ENCODE measurements at places on chromosomes 7 and 10.

- no peak for DNase-seq
Measured at GRCh38 chr7:101140746-101141382, 13.4 kb upstream of the AP1S1 start.

- no peak for DNase-seq
Measured at GRCh38 chr10:1687623-1688150, 49.6 kb downstream of the ADARB2 start.

- no peak for DNase-seq
Measured at GRCh38 chr10:99682032-99682431, 22.7 kb downstream of the ENTPD7 start.

DNA sequence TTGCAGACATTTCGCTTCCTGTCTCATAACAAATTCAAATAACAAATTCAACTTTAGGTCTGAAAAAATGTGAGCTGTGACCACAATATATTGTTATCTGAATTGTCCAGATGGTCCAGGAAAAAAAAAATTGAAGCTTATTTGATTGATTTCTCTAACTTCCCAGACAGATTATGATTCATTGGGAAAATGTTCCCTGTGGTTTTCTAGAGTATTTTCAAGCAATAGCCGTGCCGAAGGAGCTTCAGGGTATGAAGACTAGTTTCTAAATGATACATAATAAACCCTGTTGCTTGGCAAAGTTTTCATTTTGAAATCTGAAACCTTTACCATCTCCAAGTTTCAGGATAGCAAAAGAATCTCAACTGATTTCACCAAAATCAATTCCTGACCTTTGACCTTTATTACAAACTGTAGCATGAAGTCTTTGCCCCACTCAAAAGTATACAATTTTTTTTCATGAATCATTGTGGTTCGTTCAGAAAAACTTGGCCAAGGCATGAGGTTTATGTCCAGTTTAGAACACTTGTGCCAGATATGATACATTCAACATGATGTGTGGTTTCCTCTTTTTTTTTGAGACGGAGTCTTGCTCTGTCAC is 109.9 kb downstream of the JCAD start:
- no peak for DNase-seq

DNA sequence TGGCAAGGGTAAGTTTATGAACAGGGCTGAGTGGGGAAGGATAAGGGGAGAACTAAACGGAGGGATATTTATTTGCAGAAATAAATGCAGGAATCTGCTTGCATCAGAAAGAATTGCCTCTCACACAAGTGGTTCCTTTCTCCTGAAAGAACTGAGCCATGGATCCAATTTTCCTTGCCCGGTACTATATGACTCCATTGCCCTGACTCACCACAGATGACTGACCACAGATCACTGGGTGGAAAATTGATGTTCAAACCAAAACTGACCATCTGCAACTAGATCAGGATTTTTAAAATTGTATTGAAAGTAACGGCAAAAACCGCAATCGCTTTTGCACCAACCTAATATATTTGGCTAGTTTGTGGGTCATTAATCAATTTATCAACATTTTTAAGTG is 6.2 kb upstream of the MACC1 start:
- no peak for DNase-seq

- DNase-seq: peak; percentile 38
Measured at GRCh38 chr10:46223064-46223480, 63.7 kb upstream of the ANTXRL start.

DNA sequence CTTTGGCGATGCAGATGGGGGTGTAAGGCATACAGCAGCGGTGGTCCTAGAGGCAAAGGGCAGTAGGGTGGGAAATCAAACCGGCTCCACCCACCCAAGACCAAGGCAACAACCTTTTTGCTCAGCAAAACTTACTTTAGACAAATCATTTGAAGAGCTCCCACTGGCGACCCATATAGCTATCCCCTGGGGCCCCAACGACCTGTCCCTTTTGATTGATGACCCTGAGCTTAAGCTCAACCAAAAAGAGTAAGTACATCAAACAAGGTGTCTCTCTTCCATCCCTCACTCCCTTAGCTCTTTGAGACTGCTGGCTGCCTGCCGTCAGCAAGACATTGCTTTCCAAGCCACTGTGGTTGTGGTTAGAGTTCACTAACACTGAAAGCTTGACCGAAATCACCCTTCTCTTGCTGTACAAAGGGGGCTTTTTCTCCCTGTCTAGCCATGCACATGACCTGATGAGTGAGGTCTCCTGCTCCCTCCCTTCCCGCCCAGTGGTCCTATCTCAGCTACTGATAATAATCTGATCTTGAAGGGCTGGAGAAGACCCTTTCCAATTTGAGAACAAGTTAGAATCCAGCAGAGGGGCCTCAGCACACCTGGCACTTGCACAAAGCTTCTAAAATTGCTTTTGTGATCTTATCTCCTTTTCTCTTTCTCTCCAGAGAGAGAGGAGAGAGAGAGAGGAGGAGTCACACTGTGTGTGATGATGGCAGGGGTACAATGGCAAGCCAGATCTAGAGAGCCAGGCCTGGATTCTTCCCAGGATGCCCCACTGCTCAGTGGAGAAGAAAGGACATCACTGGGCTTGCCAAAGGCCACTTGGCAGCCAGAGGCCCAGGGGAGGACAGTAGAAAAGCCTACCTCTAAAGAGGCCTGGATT is 42.2 kb downstream of the XPNPEP1 start:
- DNase-seq: no peak

DNA sequence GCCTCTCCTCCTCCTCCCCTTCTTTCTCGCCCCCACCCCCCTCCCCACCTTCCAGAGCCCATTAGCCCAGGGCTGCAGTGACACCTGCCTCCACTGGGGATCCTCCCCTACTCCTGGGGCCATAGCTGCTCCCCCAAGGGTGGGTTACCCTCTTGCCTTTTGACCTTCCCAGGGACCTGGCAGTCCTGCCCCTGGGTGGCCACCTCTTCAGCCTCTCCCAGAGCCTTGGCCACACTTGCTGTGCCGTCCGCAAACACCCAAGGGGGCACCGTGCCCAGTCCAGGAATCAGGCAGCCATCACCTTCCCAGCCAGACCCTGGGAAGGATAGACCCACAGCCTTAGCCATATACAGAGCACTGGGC is 19.8 kb upstream of the CLDN4 start:
- no peak for DNase-seq

DNA sequence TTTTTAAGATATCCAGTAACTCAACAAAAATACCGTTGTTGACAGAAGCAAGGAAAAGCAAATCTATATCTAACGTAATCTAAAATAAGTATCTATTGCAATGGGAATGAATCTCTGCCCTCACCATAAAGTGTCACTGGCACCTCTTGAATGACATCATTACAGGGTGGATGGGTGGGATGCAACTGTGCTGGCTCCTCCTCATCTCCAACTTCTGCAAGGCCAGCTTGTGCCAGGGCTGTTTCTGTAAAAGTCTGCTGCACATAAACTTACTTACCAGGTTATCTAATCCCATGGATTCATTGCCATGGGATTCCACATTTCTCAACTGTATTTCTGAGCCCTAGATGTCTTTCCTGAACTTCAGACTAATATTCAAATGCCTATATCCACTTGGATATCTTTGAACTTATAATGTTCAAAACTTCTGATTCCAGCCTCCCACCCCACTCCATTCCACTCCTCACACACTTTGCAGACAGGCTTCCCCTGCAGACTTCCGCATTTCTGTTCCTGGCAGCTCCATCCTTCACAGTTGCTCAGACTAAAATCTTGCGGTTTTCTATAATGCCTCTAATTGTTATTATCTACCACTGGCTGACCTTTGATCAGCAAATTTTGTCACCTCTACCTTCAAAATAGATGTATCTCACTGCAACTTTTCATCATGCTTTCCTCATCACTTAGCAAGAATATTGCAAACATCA is 10.7 kb downstream of the FGL2 start:
- no peak for DNase-seq

DNA sequence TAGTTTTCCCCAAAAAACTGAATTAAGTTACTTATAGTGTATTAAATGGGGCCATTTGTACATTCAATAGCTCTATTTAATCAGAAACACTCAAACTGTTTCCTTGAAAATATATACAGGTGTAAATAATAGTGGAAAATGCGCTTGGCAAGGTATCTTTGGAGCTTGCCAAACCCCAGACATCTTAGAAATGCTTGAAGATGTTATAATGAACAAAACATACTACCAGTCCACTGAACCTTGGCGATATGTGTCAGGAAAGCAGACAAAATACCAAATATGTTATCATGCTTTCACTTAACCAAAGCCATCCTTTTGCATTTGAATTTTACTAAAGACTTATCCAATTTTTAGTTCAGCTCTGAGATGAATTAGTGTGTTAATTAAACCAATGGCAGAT is 352.7 kb upstream of the SEMA3A start:
- no peak for DNase-seq

GRCh38 chr7:152341039-152341913 is 94.5 kb downstream of the KMT2C start:
- no peak for DNase-seq

- no peak for DNase-seq
Measured at GRCh38 chr10:93154531-93154930, 80.8 kb downstream of the CYP26A1 start.

DNA sequence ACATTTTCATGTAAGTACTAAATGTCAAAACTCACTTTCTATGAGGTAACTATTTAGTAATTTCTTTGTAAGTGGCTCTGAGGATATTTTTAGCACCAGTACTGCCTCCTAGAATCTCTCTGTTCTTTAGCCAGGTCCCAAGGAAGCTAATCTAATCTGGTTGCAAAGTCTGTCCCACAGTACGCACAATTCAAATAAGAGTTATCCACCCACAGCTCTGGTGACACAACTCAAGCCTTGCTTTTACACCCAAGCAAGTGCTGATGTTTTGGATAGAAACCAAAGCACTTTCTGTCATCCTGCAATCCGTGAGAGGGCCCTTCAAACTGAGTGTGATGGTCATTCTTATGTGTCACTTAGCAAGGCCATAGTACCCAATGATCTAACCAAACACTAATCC is 14.5 kb downstream of the GIMAP5 start:
- DNase-seq: no peak

DNA sequence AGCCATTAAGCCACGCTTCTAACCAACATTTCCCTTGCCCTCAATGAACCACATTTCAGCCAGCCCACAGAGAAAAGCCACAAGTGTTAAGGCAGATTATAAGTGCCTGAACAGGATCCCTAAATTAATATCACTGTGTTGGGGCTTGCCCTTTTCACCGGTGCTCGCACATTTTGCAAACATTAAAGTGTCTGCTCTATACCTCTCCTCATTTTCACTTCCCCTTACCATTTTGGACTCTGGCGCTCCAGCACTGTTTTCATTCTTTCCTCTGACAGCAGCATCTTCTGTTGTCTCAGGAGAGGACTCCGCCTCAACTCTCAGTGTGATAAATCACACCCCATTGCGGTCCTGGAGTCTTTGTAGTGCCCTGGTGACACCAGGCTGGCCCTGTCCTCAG is 274.2 kb downstream of the BAMBI start:
- no peak for DNase-seq

GRCh38 chr10:124083740-124084397 is 9.5 kb downstream of the CHST15 start:
- DNase-seq: no peak

DNA sequence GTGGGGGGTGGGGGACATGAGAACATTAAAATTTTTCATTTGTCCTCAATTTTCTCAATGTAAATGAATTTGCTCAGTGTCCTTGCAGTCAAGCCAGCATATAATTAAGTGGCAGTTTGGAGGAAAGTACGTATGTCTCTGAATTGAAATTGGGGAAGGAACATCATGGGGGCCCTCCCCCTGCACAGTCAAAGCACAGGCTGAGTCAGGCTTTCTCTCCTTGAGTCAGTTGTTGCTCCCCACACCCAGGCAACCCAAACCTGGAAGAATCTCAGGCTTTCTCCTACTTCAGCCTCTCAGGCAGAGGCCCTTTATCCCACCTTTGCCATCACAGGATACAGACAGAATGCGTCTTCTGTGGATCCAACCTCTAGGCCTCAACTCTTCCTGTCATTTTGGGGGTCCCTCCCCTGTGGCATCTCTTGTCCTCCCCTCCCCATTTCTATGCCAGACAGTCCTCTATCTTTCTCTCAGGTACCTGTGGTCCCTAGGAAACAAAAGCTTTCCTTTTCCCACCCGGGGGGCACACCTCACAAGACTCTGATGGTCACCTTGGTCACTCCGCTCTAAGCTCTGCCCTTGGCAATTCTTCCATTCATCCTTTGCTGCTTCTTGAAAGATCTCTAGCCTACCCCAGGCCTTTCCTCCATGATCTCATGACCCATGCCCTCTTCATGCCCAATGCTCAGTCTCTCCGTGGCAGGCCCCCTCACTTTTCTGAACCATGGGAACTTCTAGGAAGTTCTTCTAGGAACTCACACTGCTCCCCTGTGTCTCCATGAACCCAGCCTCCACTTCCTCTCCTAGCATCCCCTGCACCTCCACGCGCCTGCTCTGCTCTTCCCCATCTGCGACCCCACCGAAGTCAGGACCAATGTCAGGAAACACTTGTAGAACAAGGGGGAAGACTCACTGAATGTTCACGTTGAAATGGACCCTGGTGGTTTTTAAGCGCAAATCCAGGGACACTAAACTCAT is 40.4 kb downstream of the CREB3L2 start:
- DNase-seq: peak; percentile 5

DNA sequence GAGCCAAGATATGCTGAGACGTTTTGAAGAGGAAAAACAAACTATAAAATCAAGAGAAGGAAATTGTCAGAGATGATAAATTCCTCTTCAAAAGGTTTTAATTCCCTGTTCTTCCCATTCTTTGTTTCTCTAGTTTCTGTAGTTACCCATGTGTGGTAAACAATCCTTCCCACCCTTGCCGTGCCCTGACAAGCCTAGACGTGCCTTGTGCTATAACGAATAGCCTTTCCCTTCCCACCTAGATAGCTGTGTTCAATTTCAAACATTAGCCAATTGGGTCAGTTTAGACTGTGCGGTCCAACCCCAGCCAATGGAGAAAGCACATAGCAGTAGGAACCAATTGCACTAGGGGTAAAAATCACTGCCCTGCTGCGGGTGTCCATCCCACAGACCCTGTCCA is 138.1 kb downstream of the RALA start:
- no peak for DNase-seq

GRCh38 chr10:108598320-108598695 is 1325.0 kb downstream of the XPNPEP1 start:
- DNase-seq: no peak

DNA sequence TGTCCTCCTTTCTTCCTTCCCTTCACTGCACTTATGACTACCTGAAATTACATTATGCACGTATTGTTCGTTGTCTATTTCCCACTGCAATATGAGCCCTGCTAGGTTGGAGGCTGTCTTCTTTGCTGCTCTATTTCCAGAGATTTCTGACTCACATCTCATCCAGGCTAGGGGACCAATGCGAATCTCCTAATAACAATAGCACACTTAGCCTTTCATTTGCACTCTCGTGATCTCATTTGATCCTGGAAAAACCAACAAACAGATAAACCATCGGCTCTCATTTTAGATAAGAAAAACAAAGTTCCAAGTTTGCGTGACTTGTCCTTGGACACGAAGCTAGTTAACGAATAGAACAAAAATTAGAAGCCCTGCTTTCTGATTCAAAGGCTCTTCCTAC is 1.4 kb downstream of the ZNF438 start:
- DNase-seq: no peak

DNA sequence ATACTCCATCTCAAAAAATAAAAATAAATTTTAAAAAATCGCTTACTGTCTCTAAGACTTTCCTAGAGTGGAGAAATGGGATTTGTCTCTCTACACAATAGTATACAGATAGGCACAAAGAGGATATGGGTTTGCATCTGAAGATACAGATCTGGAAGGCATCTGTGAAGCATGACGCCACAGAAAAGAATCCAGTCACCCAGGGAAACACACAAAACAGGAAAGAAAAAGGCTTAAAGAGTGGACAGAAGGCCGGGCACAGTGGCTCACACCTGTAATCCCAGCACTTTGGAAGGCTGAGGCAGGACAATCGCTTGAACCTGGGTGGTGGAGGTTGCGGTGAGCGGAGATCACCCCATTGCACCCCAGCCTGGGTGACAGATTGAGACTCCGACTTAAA is 61.3 kb downstream of the SKIDA1 start:
- DNase-seq: no peak
